Stimulated activated CD4-positive, alpha-beta T cell treated with anti-CD3 and anti-CD28 coated beads, Interleukin-15, amount 100 ng/mL, for 1 hour (primary cell): ENCODE measurements at places on chromosomes 1 and 21.

DNA sequence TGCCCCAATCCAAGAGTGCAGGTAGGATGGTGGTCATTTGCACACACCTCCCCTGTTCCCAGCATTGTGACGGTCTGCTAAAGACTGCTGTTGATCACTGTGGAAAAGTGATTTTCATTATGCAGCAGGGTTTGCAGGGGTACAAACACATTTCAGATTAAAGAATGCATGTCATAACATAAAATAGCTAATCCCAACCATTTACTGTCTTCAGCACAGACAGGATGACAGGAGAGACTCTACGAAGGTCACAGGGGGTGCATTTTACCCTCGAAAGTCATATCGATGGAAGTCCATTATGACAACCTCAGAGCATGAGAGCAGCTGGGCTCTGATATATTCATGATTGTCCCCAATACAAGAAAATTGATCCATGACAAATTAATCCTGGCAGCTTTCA, 302.6 kb downstream of the AJAP1 start:
- no peak for DNase-seq

DNA sequence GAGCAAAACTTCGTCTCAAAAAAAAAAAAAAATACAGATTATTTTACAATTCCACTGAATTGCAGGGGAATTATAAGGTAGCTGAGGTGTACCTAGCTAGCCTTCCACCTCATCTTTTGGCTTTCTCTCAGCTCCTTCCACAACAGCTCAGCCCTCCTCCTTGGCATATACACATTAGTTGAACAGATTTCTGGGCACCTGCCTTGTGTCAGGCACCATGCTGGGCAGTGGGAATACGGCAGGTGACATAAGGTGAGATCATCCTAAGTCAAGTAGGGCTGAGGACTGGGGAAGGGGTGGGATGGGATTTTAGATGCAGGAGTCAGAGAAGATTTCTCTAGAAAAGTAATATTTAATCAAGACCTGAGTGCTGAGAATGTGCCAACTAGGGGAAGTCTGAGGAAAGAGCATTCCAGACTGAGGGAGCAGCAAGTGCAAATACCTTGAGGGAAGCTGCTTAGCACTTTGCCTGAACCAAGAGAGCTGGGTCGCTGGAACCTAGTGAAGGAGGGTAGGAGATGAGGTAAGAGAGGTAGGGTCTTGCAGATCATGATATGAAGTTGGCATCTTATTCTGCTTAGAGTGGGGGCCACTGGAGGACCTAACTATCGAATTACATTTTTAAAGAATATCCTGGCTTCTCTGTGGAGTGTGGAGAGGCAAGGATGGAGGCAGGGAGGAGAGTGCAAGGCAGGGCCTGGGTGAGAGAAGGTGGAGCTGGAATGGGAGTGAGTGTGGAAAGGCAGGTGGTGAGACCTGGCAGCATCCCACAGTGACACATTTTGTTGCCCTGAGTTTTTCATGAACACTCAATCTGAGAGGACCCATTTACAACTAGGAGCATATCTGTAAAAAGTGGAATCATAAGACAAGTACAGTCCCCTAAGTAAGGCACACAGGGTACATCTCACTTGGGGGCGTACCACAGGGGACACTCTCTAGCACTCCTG, 28.2 kb downstream of the LAMC2 start:
- no peak for DNase-seq

DNA sequence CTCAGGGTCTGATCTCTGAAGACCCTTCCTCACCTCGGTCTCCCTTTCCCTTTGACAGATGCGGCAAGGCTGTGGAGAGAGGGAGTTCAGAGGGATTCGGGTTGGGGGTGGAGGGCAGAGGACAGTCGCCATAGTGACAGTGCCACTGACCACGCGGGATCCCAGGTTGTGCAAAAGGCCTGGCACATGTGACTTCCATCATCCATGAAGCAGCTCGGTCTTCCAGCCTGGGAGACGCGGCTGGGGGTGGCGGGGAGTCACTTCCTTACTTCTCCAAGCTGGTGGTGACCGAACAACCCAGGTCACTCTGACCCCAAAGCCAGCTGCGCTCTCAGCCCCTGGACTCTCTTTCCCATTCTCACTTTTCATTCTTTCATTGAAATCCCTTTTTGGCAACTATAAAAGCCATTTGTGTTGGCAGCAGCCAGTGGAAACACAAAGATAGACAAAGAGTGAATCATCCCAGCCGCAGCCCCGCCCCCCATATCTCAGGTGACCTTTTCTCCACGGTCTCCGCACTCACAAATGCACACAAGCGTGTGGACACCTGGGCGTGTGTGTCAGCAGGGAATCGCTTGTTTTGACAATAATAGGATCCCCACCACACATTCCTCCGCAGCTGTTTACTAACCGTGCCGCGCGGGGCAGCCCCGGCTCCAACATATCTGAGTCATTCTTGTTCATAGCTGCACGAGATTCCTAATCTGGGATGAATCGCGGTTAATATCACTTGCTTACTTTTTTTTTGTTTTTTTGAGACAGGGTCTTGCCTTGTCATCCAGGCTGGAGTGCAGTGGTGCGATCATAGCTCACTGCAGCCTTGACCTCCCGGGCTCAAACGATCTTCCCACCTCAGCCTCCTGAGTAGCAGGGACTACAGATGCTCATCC, 68.3 kb downstream of the DHRS3 start:
- no peak for DNase-seq

DNA sequence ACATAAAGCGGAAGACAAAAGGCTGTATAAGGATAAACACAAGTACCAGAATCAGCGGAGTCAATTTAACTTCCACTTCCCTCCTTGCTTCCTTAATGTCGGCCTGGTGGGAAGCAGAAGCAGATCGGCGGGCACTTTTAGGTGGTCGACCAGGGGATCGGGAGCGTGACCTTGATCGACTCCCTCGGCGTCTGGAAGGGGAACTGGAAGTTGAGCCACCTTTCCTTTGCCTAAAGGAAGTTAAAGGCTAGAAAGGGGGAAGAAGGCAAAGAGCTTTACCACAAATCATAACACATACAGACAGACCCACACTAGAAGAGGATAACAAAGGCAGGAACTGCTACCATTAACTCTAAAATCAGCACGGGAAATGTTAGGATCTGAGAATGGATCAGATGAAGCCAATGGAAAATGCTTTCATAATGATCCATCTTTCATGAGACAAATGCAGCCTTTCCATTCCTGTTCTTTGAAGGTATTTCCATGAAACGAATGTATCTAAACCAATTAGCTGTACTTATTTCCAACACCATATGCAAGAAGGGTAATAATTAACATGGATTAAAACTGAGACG, 5.7 kb downstream of the LBR start:
- DNase-seq: no peak

GRCh38 chr1:115757326-115757725, 11.2 kb downstream of the CASQ2 start:
- DNase-seq: no peak

GRCh38 chr1:166952002-166952746, 23.2 kb downstream of the ILDR2 start:
- DNase-seq: no peak

DNA sequence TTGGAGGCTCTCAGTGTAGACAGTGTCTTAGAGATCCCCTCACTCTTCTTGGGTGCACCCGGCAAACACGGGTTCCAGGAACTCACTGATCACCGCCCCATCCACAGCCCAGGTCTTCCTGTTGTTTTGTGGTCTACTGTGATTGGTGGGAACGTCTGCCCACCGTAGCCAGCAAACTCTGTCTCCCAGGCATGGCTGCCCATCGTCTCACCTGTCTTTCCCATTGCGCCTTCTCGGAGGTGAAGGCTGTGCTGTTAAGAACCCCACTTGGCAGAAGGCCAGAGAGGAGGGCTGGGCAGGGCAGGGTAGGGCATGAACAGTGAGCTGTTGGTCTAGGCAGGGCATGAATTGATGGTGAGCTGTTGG, 14.1 kb upstream of the KCNA2 start:
- no peak for DNase-seq

DNA sequence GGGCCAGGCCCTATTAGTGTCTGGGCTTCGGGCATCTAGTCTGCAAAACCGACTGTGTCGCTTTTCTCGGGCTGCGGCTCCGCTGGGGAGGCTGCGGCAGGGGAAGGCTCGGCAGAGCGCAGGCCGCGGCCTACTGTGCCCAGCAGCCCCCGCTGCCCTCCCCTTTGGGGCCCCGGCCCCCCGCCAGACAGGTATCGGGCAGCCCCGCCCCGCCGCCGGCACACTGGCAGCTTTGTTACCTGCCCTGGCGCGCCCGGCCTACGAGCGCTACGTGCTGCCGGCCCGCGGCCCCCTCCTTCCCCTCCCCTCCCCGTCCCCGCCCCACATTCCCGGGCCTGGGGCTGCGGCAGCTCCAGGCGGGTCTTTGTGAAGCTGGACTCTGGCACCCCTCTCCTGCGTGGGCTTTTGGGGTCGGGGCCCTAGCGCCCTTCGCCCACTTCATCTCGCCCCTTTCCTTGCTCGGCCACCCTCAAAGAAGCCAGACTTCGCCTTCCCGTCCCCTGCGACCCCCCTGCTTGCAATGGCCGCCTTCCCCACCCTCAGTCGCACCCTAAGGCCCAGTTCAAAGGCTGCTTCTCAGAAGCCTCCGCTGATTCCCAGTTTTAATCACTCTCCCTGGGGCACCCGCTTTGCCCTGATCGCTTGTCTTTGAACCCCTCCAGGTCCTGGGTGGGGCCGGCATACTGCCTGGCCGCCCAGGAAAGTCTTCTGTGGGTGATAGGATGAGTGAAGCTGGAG, 48.9 kb upstream of the SLC2A1 start:
- no peak for DNase-seq

DNA sequence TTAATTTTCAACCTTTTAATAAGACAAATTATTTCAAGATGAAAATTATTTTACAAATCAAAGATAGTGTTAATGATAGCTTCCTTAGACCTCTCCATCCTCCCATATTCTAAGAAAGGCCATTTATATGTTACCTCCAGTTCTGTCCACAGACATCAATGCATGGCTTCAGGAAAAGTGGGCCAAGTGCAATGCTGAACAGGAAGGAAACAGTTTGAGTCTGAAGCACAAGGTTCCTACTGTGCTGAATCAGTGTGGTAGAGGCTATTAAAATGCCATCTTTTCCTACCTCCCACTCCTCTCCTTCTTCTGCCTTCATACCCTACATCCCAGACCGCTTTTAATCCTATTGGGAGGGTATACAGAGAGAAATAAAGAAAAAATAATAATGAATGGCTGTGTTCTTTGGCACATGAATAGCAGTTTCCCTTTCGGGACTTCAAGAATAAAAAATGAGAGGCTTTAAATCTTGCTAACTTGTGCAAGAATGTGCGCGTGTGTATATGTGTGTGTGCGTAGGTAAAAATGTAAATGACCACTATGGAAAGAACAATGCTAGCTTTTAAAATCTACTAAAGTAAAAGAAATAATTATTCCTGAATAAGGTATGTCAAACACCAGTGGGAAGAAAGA, 62.6 kb upstream of the C1orf105 start:
- no peak for DNase-seq

- DNase-seq: no peak
Observed at GRCh38 chr1:197526736-197527371, 248.4 kb downstream of the DENND1B start.

DNA sequence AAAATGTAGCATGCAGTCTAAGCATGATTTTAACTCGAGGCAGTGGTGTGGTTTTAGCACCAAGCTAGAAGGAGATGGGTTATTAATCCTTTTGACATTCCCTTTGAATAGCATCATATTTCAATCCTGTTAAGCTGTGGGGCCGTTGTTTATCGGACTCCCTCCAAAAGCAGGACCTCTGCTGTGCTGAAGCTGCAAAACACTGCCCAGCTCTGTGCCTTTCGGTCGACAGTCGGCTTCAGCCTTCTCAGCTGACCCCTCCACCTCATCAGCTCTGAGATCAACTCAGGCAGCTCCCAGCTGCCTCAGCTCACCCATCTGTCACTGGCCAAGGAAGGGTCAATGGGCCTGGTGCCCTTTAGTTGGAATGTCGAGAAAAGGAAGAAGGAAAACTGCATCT, 95.5 kb downstream of the KAZN start:
- no peak for DNase-seq

DNA sequence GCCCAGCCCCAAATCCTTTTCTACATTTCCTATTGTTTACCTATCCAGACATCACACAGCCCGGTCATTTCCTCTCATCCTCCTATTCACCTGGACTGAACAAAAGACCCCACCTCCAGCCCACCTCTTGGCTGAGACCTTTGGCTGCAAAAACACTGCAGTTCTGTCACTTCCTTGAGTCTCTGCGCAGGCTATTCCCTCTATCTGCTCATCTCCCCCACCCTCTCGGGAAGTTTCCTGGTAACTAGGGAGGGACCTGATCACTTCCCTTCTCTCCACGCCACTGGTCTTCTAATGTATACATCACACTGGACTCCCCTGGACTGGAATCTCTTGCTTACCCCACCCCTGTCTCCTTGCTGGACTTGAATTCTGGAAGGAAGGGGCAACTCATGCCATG, 5.3 kb downstream of the HTR1D start:
- no peak for DNase-seq

DNA sequence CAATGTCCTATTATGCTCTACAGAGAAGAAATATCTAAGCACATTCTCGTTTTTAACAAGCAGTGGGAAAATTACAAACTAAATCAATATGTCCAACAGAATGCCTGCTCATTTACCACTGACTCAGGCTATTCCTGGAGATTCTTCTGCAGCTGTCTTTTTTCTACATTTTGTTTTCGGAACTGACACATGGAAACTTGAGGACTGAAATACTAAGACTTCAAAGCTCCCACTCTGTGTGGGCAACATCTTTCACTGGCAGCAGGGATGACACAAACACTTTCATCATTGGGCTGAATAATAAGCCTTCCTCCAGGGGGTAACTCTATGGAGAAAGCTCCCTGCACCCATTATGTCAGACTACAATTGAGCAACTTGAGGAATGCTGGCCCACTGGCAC, 175.5 kb upstream of the NCAM2 start:
- no peak for DNase-seq

GRCh38 chr1:115062542-115063004, 26.7 kb downstream of the TSPAN2 start:
- DNase-seq: peak; percentile 85

- DNase-seq: no peak
Observed at GRCh38 chr1:48107516-48107915, 110.3 kb upstream of the TRABD2B start.

DNA sequence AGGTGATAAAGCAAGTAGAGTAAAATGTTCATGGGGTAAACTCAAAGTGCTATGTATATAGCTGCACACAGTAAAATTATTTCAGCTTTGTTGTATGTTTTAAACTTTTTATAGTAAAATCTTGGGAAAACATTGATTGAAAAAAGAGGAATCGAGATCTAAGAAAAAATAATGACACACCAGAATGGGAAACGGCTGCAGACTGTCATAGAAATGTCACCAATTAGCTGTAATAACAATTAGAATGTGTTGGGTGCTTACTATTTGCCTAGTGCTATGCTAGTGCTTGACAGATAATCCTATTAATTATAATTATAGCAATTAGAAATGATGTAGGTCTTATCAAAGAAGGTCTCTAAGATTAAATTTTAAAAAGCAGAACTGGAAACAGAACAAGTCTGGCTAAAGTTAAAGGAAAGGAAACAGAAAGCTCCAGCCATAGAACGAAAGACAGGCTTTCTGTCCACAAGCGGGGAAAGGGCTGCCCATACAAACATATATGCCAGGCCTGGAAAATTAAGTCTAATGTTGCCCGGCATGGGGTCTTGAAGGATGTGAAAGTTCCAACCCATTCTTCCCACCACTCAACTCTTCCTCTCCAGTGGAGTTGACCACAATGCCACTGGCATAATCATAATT, 5.0 kb downstream of the PCNX2 start:
- DNase-seq: no peak
